ENCODE measurements at places on chromosomes 7 and 10.

- DNase-seq = no peak
Observed at GRCh38 chr10:131187926-131188325, 123.6 kb downstream of the TCERG1L start.

DNA sequence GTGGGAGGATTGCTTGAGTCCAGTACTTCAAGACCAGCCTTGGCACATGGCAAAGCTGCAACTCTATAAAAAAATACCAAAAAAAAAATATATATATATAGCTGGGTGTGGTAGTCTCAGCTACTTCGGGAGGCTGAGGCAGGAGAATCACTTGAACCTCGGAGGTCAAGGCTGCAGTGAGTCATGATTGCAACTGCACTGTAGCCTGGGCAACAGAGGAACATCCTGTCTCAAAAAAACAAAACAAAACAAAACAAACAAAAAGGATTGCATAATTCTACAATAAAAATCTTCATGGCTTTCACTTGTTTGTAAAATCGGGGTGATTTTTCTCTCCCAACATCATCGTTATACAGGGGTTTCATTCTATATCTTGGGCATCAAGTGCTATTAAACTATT lies 35.1 kb downstream of the GUSB start:
- peak; percentile 8 for DNase-seq

GRCh38 chr10:7362471-7362870 lies 48.4 kb downstream of the SFMBT2 start:
- DNase-seq = no peak

- DNase-seq = no peak
Observed at GRCh38 chr7:80047032-80047431, 87.6 kb upstream of the GNAI1 start.

- no peak for DNase-seq
Observed at GRCh38 chr7:140000666-140001268, 62.0 kb downstream of the PARP12 start.

DNA sequence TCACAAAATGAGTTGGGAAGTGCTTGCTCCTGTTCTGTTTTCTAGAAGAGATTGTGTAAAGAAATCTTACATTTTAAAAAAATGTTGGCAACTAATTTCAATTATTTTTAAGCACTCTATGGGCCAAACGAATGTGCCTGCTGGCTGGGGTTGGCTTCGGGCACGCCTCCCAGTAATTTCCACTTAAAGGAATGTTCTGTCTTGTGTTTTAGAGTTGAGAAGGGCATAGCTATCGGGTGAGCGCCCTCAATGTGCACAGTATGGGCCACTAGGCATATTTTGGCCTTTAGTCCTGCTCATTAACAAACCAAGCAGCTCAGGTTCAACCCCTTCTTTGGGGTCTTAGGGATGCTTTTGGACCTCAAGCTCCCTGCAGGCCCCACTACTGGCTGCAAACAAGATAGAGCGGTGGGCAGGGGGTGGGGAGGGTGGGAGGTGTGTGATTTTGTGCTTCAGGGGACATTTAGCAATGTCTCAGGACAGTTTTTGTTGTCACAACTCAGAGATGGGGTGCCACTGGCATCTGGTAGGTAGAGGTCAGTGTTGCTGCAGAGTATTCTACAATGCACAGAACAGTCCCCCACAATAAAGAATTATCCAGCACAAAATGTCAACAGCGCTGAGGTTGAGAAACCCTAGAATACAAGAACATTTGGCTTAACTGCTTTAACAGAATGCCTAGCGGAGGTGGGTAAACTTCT lies 40.7 kb downstream of the TACC2 start:
- no peak for DNase-seq

GRCh38 chr7:75971961-75972763 lies 22.2 kb downstream of the TMEM120A start:
- no peak for DNase-seq

GRCh38 chr10:73765066-73765465 lies 16.8 kb upstream of the CHCHD1 start:
- DNase-seq = no peak

DNA sequence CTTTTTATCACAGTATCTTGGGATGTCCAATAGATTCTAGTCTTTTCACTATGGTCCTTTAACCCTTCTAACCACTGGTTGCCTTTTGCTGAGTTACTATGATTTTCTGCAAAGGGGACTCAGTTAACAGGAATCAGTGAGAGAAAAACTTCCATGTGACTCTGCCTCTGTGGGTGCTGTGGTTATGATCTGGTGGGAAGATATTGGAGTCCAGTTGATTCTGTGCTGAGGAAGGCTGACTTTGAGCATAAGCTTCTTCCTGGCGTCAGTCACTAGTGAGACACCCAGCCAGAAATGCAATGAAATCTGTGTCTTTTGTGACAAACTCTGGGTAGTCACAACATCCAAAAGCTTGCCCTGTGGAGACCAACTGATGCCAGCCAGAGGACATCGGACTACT lies 648.0 kb downstream of the SUGCT start:
- DNase-seq = no peak

DNA sequence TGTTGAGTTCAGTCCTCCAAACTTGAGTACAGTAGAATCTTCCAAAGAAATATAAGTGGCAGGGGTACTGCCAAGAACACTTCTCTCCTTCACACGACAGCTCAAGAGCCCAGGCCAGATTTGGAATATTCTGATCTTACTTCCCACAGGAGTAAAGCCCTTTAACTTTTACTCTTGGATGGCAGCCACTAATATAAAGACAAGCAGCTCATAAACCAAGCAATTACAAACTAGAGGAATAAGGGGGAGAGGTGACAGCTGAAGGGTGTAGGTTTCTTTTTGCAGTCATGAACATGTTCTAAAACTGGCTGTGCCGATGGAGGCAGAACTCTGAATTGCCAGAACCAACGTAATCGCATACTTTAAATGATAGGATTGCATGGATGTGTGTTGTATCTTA lies 74.8 kb downstream of the SVIL start:
- no peak for DNase-seq

- no peak for DNase-seq
Observed at GRCh38 chr7:141742229-141742628, 4.1 kb downstream of the SSBP1 start.

DNA sequence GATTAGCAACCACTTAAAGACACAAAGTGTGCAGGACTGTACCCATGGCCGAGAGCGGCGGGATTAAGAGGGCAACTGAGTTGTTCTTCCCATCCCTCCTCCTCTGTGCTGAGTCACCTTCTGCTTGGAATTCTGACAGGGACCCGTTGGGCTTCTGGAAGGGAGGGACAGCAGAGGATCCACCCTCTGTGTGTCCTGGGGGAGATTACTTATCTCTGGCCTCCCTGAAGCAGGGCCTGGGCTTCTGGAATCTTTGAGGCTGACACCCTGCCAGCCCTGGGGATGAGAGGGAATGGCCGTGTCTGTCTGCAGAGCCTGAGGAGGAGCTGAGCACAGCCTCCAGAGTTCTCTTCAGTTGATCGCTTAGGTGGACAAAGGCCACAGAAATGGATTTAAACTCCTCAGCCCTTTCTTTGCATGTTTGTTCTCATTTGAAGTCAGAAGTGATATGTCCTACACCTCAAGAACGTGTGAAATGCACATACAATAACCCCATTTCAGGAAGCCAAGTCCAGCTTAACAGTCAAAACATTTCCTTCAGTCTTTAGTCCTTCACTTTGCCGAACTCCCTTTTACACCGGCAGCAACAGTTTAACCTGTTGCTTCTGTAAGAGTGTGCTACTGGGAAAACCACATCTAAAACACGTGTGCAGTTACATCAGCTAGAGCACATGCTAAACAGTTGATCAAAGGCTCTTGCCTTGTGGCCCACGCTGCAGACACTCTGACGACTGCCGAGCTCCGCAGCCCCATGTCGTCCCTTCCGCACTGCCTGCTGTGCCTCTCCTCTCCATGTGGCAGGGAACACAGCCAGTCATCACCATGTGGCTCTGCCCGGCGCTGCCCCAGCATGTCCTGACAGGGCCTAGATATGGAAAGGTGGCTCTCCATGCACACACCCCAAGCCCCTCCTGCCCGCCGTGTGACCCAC lies 55.7 kb downstream of the IKZF1 start:
- DNase-seq = peak; percentile 88

GRCh38 chr7:81780914-81781693 lies 11.3 kb upstream of the HGF start:
- DNase-seq = no peak

DNA sequence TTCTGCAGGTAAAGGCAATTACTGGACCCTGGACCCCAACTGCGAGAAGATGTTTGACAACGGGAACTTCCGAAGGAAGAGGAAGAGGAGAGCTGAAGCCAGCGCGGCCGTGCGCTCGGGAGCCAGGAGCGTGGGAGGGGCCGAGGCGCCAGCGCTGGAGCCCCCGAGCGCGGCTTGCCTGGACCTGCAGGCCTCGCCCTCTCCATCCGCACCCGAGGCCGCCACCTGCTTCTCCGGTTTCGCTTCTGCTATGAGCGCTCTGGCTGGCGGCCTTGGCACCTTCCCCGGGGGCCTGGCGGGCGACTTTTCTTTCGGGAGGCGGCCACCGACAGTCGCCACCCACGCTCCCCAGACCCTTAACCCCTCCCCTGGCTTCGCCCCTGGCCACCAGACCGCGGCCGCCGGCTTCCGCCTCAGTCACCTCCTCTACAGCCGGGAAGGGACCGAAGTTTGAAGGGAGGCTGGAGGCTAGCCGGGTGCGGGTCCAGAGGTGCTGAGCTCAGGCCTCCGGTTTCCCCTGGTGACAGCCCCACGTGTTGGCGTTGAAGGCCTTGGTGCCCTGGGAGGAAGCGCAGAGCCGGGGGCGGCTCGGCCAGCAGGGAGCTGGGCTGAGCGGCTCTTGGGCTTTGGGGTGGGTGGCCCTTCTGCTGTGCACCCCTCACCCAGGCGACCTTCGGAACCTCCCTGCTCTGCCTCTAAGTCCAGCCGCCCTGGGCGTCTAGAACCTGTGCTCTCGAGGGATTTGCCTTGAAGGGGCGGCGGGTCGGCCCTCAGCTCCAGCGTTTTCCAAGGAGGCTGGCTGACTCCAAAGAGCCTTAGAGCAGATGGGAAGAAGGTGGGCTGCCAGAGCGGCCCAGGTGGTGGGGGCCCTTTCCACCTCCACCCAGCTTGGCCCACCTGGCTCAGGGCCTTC lies 1.8 kb downstream of the FOXI2 start:
- no peak for DNase-seq

- peak; percentile 30 for DNase-seq
Observed at GRCh38 chr10:117653170-117653515, 110.6 kb downstream of the EMX2 start.

- no peak for DNase-seq
Observed at GRCh38 chr7:29080803-29081202, 65.5 kb downstream of the CPVL start.

DNA sequence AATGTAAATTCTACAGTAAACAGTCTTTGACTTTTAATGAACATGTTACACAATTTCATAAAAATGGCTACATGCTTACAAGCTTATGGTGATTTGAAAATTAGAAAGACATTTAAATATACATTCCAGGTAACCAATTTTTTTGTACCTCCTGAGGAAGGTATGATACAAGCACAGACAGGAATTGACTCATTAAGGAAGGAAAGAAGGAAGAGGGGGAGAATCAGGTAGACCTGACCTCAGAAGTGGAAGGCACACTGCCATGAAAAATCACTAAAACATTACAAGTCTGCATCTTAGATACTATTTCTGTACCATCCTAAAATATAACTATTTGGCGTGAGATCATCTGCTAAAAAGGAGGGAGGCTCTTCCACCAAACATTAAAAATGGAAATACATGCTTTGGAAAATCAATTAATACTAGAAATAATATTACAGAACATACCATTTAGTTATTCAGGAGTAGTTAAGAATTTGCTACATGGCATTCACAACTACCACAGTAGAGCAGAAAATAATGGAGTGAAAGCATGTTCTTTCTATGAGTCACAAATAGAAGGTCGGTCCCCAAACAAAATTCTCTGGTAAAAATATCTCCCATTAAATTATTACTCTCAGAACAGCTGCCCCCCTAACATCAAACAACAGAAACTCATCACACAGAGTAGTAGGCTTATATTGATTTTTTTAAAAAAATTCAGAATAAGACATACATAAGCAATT lies 15.2 kb downstream of the RAB11FIP2 start:
- no peak for DNase-seq

- DNase-seq = no peak
Observed at GRCh38 chr7:46247664-46248063, 326.6 kb upstream of the IGFBP3 start.

DNA sequence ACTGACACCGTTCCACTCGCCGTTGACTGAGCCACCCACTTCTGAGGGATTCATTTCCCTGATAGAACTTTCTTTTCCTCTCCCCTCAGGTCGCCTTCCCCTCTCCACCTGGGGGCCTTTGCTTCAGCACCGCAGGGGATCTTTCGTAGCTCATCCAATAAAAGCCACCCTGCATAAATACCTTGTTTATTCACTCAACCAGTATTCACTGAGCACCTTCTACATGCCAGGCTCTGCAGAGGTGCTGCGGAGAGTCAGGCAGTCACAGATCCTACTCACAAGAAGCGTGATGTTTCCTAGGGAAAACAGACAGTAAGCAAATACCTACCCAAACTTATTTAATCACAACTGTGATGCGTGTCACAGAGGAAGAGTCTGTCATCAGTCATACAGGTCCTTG lies 127.7 kb downstream of the TEX36 start:
- DNase-seq = no peak

DNA sequence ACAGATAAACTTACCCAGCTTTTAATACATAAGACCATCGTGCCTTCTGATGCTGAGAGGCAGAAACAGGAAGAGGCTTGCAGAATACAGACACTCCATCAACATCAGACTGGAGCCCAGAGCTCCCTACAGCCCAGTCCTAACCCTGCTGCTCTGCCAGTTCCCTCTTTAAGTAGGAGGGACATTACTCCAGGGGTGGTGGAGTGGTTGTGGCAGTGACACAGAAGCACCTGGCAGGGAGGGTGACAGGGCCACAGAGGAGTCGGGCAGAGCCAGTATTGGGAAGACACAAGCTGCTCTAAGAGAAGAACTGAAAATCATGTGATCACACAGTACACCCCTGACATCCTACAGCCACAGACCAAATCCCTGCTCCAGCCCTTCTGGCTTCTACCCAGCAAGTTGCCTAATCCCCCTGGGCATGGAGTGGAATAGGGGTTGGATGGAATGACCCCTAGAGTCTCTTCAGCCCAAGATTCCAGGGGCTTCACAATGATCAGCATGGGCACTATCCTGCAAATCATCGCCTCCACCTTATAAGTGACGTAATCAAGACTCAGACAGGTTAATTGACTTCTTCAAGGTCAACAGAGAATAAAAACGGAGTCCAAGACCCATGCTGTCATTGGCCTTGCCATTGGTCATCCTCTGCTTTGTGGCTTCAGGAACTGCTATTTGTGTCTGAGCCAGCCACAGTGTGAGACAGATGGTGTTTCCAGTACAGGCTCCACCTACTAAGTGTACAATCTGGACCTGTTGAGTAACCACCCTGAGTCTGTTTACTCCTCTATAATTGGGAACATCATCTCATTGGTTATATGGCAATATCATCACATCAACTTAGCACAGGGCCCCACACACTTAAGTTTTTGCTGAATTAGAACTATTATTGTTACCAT lies 61.1 kb upstream of the ZMIZ1 start:
- no peak for DNase-seq

- no peak for DNase-seq
Observed at GRCh38 chr7:12719141-12719919, 31.9 kb downstream of the ARL4A start.

- no peak for DNase-seq
Observed at GRCh38 chr7:29005829-29006228, 47.7 kb upstream of the TRIL start.

All from CD4-positive, alpha-beta T cell treated with Interleukin-21 for 1 hour (primary cell).